Fibroblast of upper back skin (primary cell): ENCODE measurements at places on chromosomes 1 and 21.

DNA sequence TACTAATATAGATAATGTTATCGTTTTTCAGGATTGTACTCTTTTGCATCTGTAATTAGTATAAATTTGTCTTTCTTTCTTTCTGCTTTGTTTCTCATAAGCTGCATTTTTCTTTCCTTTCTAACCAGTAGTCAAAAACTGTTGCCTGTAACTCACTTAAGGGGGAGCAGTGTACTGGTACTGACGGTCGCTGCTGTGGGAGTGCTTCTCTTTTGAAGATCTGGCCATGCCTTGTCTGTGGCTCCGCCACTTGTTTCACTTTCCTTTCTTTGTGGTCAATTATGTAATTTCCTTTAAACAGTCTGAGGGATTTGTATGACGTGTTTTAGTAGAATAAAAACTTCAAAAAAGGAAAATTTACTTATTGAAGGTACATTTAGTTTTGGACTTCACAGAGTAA lies 37.0 kb downstream of the MIA3 start:
- no peak for DNase-seq

- DNase-seq, result peak; percentile 45
Observed at GRCh38 chr1:56139836-56140235, 439.5 kb downstream of the PLPP3 start.

DNA sequence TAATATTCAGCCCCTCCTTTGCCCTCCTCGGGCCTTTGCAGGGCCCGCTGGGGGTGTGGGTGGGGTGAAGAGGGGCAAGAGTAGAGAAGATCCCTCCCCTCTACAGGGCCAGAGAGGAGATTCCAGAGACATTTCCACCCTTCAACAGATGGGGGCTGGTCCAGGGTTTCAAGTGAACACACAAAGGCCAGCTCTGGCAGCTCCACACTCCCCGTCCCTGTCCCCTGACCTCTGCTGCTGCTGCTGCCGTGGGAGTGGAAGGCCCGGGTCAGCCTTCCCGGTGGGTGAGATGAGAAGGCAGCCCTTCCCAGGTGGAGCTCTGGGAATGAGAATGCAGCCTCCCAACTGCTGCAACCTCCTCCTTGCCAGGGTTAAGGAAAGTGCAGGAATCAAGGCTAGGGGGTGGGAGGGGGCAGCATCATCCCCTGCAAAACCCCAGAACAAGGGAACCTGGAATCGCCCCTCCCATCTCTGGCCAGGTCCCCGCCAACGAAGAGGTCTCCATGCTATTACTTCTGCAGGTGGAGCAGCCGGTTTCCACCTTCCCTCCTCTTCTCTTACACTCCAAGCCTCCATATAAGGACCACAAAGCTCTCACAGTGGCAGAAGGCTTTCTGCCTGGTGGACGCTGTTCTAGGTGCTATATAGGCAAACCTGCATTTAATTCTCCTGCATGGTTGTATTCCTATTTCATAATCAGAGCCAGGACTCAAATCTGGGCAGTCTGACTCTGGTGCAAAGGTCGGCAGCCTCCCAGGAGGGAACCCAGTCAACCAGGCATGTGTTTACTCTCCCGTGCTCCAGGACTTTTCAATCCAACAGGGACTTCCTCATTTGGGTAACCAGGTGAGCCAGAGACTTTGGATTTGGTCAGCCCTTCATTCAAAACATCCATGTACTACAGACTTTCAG lies 22.9 kb upstream of the ARHGEF10L start:
- no peak for DNase-seq

GRCh38 chr1:232743999-232744398 lies 61.2 kb upstream of the MAP10 start:
- no peak for DNase-seq

GRCh38 chr1:76254104-76255030 lies 179.8 kb downstream of the ST6GALNAC3 start:
- peak; percentile 68 for DNase-seq

DNA sequence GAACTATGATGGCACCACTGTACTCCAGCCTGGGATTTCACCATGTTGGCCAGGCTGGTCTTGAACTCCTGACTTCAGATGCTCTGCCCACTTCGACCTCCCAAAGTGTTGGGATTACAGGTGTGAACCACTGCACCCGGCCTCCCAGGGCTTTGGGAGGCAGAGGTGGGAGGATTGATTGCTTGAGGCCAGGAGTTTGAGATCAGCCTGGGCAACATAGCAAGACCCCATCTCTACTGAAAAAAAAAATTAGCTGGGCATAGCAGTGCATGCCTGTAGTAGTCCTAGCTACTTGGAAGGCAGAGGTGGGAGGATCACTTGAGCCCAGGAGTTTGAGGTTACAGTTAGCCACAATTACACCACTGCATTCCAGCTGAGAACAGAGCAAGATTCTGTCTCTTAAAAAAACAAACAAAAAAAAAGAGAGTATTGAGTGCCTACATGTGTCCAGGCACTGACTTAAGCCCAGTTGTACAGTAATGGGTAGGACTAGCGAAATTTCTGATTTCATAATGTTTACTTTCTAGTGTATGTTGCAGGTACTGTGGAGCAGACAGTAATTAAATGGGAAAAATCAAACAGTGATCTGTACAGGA lies 4.2 kb downstream of the MANEAL start:
- peak; percentile 9 for DNase-seq

- peak; percentile 81 for DNase-seq
Observed at GRCh38 chr1:7902478-7903085, 38.1 kb downstream of the TNFRSF9 start.

GRCh38 chr1:195909061-195909460 lies 699.2 kb downstream of the KCNT2 start:
- no peak for DNase-seq

- DNase-seq, result no peak
Observed at GRCh38 chr1:29933067-29933466, 696.7 kb downstream of the PTPRU start.

DNA sequence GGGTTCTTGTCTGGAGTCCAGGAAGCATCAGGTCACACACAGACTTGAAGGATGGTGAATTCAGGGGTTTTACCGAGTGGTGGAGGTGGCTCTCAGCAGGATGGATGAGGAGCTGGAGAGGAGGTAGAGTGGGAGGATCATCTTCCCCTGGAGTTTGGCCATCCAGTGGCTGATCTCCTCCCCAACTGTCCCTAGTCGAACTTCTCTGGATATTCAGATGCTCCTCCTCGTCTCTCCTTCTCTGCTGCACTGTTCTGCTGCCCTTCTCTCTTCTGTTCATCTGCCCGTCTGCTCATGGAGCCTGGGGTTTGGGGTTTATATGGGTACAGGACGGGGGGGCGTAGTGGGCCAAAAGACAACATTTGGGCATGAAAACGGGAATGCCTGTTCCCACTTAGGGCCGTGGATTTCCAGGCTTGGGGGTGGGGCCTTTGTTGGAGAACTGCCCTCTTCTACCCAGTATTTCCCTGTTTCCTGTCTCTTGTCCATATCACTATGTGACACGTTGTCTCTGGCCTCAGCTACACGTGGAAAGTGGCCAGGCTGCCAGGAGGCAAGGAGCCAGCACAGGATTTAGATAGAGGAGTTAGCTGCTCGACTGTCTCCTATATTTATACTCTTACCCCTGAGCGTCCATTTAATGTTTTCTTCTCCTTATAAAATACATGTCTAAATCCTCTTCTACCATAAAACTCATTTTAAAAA lies 76.7 kb downstream of the SIPA1L2 start:
- DNase-seq, result peak; percentile 17

- no peak for DNase-seq
Observed at GRCh38 chr1:112457955-112458354, 50.8 kb upstream of the WNT2B start.

DNA sequence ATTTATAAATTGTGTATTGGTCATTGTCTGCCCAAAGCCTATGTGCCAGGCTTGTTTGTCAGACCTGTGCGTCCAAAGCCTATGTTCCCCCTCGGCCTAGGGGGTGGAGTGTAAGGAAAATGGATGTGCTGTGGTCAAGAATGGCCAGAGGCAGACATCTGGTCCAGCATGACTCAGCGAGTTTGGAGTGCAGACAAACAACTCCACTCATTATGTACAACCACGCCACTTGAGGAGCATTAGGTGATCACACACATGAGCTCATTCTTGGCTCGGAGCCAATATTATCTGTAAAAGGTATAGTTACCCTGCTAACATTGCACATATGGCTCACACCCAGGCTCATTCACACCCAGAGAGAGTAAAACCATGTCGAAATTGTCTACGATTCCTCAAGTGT lies 1047.6 kb upstream of the ADGRL4 start:
- DNase-seq, result peak; percentile 82

- DNase-seq, result no peak
Observed at GRCh38 chr21:44290327-44291077, 4.8 kb downstream of the AIRE start.

- DNase-seq, result peak; percentile 32
Observed at GRCh38 chr1:32241001-32241763, 5.8 kb upstream of the FAM167B start.

DNA sequence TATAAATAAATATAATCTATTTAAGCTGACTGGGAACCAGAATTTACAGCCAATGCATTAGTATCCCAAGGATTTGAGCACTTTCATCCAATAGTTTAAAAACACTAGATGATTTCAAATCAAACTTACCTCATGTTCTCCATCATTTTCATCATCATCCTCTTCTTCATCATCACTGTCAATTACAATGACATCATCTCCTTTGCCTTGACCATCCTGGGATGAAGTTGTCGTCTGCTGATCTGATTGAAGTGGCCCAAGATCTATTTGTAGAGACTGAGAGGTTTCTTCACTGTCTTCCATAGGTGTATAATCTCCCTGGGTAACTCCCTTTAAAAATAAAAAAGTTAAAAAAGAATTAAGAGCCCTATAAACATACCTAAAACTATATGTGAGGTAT lies 47.7 kb downstream of the TPR start:
- no peak for DNase-seq

DNA sequence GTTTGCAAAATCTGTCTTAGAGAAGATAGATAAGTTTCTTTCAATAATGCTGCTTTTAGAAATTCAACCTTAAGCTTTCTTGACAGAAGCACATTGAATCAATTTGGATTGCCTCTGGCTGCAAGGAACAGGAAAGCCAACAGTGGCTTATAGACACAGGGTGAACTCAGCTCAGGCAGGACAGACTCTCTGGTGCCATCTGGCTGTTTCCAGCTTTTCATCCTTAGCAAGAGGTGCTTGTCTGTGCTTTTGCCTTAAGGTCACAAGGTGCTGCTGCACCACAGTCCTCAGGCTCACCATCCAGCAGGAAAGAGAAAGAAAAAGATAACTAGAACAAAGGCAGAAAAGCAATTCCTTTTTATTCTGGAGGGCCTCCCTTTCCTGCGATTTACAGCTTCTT lies 93.7 kb upstream of the ETS2 start:
- DNase-seq, result peak; percentile 60

DNA sequence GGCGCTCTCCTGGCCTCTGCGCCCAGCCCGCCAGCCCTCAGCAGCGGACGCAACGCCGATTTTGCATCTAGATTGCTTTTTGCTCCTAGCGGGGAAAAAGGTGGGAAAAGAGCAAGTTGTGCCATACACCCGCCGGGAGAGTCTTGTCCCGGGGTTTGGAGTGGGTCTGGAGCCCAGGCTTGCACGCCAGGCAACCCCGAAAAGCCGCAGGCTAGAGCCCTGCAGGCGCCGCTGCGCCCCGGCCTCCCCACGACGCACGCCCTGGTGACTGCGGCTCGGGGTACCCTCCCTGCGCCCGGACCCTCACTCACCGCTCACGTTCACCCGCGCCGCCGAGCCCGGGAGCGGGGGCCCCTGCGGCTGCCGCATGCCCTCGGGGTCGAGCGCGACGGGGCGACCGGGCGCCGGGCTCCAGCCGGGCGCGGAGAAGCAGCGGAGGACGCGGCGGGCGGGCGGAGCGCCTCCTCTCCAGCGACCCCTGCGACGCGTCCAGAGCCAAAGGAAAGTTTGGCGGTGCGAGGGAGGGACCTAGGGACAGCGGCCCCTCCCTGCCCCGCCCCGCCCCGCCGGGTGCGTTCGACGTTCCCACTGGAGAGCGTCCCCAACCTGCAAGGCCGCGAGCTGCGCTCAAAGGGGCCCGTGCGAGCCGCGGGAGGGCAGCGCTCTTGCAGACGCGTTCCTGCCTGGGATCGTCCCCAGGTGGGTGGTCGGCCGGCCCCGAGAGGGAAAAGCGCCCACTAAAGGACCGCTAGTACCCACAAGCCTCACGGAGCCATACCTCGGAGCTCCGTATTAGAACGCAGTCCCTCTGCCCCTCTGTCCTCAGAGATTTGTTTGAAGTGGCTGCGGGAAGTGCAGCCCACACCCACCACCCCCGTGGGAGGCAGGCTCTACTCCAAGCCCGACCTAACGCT lies at the start of gene LPAR3:
LPAR3 (minus strand) TSS at position 502 of the 914 bp plus-strand sequence. CDS start 27,086 bp downstream, outside the sequence.
- no peak for DNase-seq

DNA sequence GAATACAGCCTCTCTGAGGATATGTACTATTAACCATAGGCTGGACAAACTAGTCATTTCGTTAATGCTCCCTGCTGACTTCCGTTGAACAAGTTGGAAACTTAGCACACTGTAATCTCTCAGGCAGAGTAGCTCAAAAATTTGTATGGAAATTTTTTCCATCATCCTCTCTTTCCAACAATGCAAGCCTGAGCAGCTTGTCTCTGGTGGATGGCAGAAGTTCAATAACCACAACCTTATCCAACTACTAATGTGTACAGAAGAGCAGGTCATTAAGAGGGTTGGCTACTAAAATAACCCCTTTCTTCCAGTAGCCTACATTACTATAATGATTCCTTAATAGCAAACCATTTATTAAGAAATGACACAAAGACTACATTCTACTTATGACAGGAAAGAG lies 262.3 kb downstream of the NFIA start:
- DNase-seq, result peak; percentile 39

DNA sequence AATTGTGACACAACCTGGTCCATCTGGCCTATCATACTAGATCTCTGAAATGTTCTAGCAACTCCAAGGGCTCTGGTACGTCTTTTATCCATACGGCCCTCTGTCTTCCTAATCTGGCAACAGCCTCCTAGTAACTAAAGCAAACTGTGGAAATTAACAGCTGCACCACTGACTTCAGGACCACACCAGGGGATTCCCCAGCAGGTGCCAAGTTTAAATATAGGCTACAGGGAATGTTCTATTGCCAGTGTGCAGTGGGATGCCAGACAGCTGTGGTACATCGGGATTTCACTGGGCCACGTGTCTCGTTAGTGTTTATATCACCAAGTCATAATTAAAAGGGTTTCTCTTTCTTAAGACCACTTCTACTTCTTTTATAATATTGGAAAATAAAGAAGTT lies 94.3 kb downstream of the RGS2 start:
- no peak for DNase-seq

DNA sequence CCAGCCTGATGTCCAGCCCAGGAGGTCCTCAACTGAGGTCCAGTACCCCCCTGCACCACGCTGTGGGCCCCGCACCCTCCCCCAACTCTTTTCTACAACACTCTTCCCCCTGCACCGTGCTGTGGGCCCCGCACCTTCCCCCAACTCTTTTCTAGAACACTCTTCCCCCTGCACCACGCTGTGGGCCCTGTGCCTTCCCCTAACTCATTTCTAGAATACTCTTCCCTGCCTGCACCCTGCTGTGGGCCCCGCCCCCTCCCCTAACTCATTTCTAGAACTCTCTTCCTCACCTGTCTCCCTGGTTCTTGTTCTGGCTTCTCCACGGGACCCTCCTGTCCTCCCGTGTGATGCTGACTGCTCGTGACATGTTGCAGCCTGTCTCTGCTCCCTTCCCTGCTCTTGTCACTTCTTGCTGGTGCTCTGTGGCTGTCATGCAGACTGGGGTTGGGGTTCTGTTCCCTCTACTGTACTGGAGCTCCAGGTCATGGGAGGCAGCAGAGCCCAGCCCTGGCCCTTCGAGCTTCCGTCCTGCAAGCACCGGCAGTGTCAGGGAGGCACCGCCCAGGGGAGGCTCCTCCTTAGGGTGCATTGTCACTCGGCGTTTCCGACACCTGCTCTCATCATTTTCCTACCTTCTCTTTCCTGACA lies 160.1 kb upstream of the COL6A1 start:
- no peak for DNase-seq
